AG20443 (cell line): ENCODE measurements at places on chromosomes 2 and 18.
A peak's percentile ranks its signal among the peaks of the same experiment; 100 is the strongest.

- DNase-seq = no peak
Measured at GRCh38 chr2:148545390-148546256, 98.9 kb upstream of the EPC2 start.

DNA sequence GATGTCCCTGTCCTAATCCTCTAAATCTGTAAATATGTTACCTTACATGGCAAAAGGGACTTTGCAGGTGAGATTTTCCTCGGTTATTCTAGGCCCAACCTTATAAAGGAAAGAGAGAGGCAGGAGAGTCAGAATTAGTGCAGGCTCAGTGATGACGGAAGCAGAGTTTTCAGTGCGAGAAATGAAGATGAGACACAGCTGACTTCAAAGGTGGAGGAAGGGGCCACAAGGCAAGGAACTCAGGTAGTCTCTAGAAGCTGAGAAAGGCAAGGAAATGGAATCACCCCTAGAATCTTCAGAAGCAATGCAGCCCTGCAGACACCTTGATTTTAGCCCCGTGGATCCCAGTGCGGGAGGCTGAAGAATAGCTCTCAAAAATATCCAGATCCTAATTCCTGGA is 7.2 kb upstream of the LCLAT1 start:
- no peak for DNase-seq

DNA sequence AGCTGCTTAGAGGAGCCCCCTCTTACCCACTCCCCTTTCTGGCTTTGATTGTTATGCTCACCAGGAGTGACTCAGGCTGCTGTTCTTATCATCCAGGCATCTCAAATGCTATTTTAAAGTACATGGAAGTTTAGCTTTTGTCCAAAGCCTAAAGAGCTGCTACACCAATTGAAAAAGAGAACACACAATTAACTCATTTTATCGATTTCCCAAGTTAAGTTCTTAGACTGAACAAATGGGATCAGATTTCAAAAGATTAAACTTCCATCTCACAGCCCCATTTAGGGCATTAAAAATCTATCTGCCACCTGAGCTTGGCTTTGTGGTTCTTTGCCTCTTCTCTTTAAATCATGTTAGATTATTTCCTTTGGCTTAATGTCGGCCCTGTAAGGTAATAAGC is 81.2 kb downstream of the MYO5B start:
- DNase-seq = no peak

GRCh38 chr2:136116813-136117390 is 1.0 kb downstream of the CXCR4 start:
- DNase-seq = peak; percentile 27

- DNase-seq = peak; percentile 75
Measured at GRCh38 chr2:64488050-64488974, 34.4 kb downstream of the LGALSL start.
